ENCODE measurements at places on chromosomes 6 and 20.

GRCh38 chr20:25046181-25046641 is 11.7 kb downstream of the ACSS1 start:
- DNase-seq: no peak

GRCh38 chr6:65557224-65557623 is 149.8 kb downstream of the EYS start:
- DNase-seq: no peak

GRCh38 chr6:161922631-161923119 is 648.8 kb upstream of the AGPAT4 start:
- DNase-seq: peak; percentile 74

GRCh38 chr6:128598571-128598970 is 78.2 kb upstream of the PTPRK start:
- no peak for DNase-seq

GRCh38 chr20:9940329-9940728 is 94.5 kb upstream of the ANKEF1 start:
- DNase-seq: no peak

- DNase-seq: no peak
Measured at GRCh38 chr6:170363255-170363654, 56.7 kb downstream of the FAM120B start.

DNA sequence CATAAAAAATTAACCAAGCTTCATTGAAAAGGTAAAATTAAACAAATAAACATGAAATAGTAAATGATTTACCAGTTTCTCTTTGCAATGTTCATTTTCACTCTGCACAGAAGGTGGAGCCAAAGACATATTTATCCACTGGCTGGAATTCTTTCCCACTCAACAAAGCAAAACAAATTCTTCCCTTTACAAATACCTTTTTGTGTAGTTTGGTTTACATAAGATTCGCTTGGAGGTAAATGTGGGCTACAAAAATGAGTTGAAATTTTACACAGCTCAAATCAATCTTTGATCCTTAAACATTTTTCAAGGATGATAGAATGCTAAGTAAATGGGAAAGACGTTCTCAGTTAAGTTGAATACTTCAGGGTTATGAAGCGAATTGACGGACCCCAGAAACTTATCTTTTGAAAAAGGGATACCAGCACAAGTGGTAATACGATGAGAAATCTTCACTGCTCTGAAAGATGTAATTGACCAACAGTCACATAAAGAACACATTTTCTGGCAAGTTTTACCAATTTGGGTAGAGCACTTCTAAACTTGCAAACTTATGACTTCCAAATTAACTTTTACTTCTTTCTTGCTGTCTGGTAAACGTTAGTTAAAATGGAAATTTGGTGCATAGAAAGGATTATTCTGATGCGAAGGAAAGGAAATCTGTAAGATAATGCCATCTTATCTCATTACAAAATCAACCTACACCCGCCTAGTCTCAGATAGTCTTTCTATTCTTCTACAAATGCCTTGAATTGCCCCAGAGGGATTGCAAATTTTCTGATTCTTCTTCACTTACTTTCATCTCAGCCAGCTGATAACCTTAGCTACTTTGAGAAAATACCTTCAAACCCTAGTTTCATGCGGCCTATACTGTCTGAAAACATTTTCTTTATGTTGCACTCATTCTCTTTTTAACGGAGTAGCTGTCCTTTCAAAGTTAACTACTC is 4.7 kb upstream of the GJA1 start:
- no peak for DNase-seq
